ENCODE measurements at places on chromosomes 2 and 18.

GRCh38 chr2:108905176-108905575 is 83.8 kb downstream of the EDAR start:
- DNase-seq = no peak

DNA sequence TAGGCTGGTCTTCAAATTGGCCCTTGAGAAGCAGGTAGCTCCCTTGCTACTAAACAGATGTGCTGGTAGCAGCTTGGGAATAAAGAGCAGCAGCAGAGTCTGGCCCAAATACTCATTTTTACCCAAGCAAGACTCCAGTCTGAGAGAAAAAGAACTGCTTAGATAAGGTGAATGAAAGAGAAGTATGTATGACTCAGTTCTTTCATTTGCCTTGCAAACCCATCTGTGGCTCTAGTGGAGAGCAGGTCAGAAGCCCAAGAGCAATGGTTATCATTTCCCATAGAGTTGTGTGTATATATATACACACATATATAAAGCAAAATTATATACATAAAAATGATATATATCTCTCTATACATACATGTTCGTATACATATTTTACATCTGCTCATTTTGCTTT is 80.3 kb downstream of the CAMKMT start:
- no peak for DNase-seq

DNA sequence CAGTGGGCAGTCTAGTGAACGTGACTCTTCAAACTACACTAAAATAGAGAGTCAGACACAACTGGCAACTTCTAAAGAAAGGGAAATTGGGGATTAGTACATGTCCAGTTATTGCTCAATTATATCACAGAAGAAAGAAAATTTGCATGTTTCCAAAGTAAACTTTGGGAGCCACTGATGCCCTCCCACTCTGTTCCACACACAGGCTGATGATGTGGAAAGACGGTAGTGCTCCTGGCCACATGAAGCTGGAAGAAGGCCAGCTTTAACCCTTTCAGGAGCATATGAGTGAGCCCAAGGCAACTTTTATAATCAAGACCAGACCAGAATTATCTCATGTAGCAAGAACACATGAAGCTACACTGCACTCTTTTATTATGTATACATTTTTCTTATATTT is 141.0 kb downstream of the NR4A2 start:
- DNase-seq = no peak

DNA sequence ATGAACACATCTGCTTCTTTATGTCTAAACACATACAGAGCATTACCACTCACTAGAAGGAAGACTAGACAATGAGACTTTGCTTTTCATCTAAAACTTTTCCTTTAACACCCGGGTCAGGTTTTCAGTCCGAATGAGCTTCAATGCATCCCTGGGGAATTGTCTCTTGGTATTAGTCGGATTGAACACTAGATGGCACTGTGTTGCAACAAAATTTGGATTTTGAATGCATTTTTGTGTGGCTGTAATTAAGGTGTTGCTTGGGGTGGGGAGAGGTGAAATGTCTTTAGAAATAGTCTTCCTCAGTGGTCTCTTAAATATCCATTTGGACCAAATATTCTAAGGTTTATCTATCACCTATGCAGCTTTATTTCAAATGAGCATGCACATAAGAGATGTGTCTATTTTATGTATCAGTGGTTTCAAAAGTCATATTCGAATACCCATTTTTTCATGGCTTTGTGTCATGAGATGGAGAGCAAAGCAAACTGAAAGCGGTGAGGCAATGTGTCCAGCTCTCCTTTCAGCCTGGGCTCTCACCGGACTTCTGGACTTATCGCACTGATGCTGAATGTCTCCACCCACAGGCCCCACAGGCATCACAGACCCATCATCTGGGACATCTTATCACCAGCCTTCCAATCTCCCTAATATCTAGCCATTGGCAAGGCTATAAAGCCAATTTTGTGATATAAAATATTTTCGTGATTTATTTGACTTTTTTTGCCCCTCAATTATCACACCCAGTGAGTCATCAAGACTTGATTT is 510.3 kb downstream of the RNF144A start:
- DNase-seq = no peak

- no peak for DNase-seq
These were observed at the start of gene ASXL3 for GRCh38 chr18:33577685-33578517. Gene ASXL3 (plus strand): TSS chr18:33578219. CDS start chr18:33578632, 413 bp downstream.

- no peak for DNase-seq
These were observed 291.4 kb upstream of the POU3F3 start for GRCh38 chr2:104562537-104562936.

GRCh38 chr18:6069539-6069938 is 174.2 kb upstream of the TMEM200C start:
- no peak for DNase-seq

- no peak for DNase-seq
These were observed 44.4 kb upstream of the GATA6 start for GRCh38 chr18:22124970-22125369.

DNA sequence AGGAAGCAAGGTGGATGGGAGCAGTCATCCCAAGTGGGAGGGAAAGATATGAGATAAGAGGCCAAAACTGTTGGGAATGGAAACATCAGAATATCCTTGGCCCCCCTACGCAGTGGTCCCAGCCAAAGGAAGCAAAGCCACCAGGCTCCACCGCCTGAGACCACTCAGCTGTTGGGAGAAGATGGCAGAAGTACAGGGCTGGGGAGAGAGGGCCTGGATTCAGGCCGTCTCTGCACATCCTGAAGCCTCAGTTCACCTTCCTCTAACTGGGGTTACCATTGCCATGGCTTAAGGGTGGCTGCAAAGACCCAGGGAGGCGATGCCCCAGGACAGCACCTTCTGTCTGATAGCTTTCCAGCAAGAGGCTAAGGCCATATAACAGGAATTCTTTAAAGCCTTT is 193.8 kb downstream of the MGAT5 start:
- no peak for DNase-seq

GRCh38 chr18:43533371-43533770 is 256.1 kb upstream of the SYT4 start:
- no peak for DNase-seq

- no peak for DNase-seq
These were observed 12.1 kb upstream of the ERCC3 start for GRCh38 chr2:127305990-127306585.

DNA sequence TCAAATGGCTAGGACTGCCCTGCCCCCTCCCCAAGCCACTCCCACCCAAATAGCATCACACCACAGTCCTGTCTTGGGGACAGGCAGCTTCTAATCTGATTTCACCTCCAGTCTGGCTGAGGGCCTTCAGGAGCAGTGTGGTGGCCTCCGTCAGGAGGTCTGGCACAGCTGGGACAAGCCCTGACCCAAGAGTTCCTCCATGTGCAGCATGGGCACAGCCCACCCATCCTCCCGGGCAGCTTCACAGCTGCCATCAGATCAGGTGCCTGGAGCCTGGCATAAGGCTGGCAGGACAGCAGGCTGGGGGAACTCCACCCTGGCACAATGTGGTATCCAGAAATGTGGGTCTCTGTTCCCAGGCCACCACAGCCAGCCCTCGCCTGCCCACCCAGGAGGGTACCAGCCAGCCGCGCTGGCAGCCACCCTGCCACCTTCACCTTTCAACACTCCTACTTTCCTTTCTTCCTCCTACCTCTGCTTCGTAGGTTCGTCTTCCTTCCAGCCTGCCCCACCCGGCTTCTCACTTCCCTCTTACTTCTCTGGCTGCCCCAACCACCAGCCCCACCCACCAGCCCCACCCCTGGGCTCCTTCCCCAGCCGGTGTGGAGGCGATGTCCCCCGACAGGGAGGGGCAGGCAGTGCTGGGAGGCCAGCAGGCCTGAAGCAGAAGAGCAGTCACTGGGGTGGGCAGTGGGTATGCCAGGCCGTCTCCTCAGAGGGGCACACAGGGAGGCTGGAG is at the start of gene CAPG:
CAPG (minus strand) TSS at position 522 of the 739 bp plus-strand sequence. CDS start 8,221 bp downstream, outside the sequence.
- DNase-seq = no peak

GRCh38 chr2:96665083-96665569 is 22.6 kb downstream of the FER1L5 start:
- DNase-seq = no peak

- DNase-seq = no peak
These were observed 180.5 kb downstream of the ZFP36L2 start for GRCh38 chr2:43045866-43046265.

DNA sequence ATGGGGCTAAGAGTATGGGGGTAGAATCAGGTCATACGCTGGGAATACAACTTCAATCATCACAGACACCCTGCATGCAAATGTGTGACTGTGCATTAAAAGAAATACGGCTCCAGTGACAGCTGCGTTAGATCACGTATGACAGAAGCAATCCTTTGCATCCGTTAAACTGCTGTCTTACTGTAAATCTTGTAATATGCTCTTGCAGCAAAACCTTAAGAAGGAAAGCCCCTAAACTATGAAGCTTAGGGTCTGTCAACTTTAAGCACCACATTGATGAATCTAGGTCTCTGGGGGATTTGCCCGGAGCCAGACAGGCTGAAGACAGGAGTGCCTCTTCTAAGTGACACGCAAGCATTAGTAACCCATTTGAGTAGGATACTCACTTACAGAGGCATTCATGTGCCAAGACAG is 84.7 kb upstream of the EML6 start:
- no peak for DNase-seq

GRCh38 chr2:144240656-144241339 is 279.1 kb downstream of the ZEB2 start:
- DNase-seq = no peak

- no peak for DNase-seq
These were observed 991.4 kb upstream of the CELF4 start for GRCh38 chr18:38557006-38557405.

- no peak for DNase-seq
These were observed 61.4 kb upstream of the DNER start for GRCh38 chr2:229775614-229776313.

DNA sequence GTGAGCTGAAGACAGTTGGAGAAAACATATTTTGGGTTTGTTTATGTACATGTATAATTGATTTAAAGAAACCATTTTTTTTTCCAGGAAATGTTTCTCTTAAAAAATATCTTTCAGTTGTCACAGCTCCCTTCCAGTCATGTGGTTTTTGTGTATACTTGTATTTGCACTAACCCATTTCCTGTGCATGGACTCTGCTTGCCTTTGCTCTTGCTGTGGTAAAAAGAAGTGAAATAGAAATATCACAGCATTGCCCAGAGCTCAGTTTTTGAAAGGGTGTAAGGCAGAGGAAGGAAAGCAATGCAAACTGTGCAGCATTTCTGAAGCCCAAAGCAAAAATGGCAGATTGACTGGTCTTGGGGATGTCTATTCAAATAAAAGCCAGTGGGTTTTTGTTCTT is 10.4 kb upstream of the DOCK10 start:
- no peak for DNase-seq

- no peak for DNase-seq
These were observed 59.6 kb downstream of the VIL1 start for GRCh38 chr2:218478544-218478943.

DNA sequence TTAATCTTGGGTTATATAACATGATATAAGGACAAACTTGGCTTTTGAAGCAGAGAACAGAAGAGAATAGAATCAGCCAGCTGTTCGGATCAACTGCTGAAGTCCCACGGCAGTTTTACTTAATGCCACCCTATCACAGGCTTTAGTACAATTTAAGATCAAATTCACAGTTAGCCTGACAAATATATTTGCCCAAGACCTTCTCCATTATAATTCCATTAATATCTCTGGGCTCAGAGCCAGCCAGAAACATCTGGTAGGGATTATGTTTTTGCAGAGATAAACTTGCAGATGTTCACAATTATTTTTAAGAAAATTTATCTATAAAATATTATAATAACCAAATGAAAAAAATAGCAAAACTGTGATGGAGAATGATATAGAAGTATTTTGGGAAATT is 381.4 kb downstream of the RAD51AP2 start:
- DNase-seq = no peak

- no peak for DNase-seq
These were observed 96.9 kb upstream of the NEDD4L start for GRCh38 chr18:57947117-57947516.

GRCh38 chr18:6205706-6206105 is 209.0 kb downstream of the L3MBTL4 start:
- DNase-seq = no peak

DNA sequence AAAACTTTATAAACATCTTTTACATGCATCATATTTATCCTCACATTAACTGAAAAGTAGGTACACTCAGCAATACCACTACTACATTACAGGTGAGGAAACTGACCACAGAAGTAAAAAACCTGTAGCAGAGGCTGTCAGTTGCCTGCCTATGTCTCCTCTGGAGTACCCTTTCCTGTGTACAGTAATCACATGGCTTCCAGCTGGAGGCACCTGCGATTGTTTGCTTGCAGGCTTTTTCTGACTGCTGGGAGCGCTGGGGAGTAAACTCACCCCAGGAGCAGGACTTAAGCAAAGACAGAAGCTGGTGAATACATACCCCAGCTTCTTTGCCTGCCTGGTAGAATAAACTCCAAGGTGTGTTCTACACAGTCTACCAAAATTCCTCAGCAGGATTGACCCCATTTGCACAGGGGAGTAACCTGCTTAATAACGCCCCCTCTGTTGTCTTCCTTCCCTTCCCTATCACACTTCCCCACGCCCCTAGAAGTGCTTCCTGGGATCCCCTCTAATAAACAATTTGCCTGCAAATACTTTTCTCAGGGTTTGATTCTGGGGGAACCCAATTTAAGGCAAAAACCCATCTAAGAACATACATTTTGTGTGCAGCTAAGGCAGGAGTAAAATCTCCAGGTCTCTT is 138.9 kb downstream of the PTH2R start:
- no peak for DNase-seq

GRCh38 chr2:145094370-145094769 is 574.5 kb upstream of the ZEB2 start:
- DNase-seq = no peak

DNA sequence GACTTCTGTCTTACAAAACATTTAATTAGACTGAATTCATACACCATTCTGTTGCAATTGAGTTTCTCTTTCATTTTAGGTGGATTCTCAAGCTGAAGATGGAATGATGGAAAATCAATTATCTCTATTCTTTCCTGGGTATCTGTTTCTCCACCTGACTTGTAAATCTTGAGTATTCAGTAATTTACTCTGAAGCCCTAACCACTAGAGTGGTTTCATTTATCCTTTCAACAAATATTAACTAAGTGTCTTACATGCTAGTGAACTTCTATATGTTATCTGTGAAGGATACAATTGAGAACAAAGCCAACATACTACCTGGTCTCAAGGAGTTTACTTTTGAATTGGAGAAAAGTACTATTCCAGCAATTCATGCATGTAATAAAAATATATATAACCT is 94.1 kb upstream of the ZNF804A start:
- DNase-seq = no peak

DNA sequence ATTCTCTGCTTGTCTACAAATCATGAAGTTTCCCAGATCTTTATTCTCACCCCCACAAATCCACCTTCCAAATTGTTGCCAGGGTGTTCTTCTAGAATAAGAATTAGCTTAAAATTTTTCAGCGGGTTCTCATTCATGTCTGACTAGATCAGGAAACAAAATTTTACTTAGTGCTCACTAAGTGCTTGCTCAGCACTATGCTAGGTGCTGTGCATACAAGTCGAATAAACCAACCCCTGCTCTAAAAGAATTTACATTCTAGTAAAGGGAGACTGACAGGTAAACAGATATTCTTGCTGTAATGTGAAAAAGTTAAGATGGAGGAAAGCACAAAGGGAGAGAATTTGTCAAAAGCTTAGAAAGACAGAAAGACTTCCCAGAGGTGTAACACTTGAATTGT is 2.4 kb upstream of the FSIP2 start:
- no peak for DNase-seq
